ENCODE measurements at places on chromosomes 3 and 15.

- no peak for DNase-seq
Observed at GRCh38 chr3:196270499-196270898, 17.0 kb downstream of the PCYT1A start.

DNA sequence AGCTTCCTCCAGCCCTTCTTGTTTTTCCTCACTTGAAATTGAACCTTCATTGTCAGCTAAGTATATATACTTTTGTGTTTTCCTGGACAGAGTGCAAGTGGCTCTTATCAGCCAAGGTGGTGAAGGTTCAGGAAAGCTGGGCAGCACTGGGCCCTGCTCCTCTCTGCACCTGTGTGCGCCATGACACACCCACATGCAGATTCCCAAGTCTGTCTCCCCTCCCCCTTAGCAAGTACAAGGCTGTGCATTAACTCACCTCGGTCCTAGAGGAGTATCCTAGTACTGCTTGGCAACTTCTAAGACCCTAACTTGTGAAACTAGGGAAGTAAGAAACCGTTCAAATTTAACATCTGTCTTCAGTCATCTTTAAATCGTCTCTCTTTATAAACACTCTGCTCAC, 85.8 kb downstream of the SLC49A4 start:
- DNase-seq: no peak

- no peak for DNase-seq
Observed at GRCh38 chr3:9386501-9387321, 10.7 kb upstream of the SETD5 start.

GRCh38 chr3:119292666-119293065, 1.5 kb upstream of the ARHGAP31 start:
- DNase-seq: no peak

DNA sequence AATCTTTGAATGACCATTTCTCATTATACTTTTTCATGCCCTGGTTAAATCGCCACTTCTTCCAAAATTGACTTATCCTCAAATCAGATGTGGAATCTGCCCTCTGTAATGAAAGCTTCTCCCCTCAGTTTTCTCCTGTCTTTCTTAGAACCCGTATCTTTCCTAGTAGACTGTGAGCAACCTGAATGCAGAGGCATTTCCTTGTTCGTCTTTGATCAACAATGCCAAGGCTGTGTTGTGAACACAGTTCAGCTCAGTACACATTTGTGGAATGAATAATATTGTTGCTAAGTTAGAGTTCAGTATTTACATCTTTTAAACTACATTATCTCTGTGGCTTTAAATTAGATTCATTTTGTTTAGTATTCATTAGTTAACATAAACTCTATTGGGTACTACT, 123.3 kb downstream of the TPRG1 start:
- DNase-seq: no peak

DNA sequence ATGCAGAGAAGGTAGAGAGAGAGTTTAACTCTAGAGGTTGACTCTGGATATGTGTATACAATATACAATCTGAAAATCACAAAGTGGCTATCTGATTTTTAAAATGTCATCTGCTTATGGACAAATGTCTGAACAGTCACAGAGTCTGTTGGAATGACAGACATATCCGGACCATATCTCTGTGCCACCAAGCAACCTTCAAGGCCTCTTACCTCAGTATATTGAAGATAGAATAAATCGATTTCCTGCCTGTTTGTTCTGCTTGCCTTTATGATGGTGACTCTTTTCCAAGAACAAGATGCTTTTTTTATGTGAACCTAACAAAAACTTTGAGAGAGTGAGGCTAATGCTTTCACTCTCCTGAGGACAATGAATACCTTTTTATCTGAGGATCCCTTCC, 151.1 kb downstream of the RBPMS2 start:
- DNase-seq: no peak
